NCI-H345 (cell line): ENCODE measurements at places on chromosomes 1 and 21.

DNA sequence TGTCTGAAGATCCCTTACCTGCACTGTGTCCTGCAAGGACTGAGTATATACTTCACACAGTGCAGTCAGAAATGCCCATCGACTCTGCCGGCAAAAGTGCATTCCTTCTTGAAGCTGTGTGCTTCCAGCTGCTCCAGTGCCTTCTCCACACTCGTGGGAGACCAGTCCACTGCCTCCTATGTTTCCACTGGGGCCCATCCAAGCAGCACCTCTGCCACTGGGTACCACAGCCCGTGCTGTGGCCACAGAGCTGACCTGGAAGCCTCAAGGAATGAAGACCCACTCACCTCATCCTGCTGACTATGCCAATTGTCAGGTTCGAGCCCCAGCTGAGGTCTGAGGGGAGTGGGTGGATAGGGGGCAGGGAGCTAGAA is 108.1 kb downstream of the GDAP2 start:
- DNase-seq = no peak

- DNase-seq = no peak
Measured at GRCh38 chr1:109776206-109776835, 12.6 kb upstream of the EPS8L3 start.

DNA sequence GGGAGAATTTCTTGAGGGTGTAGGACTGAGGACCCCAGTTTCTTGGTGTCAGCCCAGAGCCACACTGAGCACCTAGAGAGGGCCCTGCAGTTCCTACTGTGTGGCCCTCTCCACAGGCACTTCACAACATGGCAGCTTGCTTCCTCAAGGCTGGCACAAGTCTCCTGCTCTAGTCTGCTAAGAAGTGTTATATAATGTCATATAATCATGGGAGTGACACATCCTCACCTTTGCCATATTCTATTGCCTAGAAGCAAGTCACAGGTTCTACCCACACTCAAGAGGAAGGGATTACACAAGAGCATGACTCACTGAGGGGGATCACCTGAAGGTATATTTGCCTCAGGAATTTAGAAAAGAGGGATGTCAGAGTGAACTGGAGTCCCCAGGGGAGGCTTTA is 5.5 kb upstream of the SNX27 start:
- DNase-seq = no peak

GRCh38 chr1:89065079-89065868 is at the start of gene GBP1:
GBP1 (minus strand) TSS chr1:89065208; CDS start chr1:89063234, 1,974 bp downstream.
- DNase-seq = no peak
